ENCODE measurements at places on chromosomes 7 and 10.

- no peak for DNase-seq
Observed at GRCh38 chr7:137343281-137343841, at the start of gene PTN. Gene PTN (minus strand): TSS chr7:137343733. CDS start chr7:137254973, 88,760 bp downstream.

- no peak for DNase-seq
Observed at GRCh38 chr10:127303105-127303504, 106.7 kb upstream of the INSYN2A start.

GRCh38 chr7:34728156-34728555 lies 70.1 kb downstream of the NPSR1 start:
- no peak for DNase-seq

- no peak for DNase-seq
Observed at GRCh38 chr10:5945190-5945509, 32.2 kb downstream of the IL15RA start.

DNA sequence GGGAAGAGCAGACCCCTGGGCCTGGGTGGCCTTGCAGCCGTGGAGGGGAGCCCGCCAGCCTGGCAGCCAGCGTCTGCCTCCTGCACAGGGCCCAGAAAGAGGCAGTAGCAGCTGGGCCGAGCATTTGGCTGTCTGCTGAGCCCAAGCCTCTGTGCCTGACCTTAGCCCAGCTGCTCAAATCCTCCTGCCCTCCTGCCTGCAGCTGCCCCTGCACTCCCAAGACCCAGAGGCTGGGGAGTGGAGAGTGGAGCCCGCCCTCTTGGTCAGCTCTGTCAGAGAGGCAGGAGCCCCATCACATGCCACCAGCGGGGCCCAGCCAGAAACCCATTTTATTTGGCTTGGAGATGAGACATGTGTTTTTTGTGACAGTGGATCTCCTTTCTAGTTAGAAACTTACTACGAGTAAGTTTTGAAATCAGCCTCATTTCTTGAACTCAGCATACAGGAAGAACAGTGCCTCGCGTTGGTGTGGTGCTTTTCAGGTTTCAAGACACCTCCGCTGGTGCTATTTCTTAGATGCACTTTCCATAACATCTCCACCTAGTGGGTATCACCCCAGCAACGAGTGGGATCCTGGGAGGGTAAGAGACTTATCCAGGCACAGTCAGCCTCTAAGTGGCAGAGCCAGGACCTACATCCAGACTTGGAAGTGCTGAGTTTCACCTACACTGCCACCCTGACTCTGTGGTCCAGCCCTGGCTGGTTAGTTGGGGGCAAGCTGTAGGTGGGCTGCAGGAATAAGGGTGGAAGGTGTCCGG lies 477.1 kb downstream of the RPS24 start:
- no peak for DNase-seq

GRCh38 chr10:29322918-29323317 lies 34.0 kb downstream of the LYZL1 start:
- no peak for DNase-seq

DNA sequence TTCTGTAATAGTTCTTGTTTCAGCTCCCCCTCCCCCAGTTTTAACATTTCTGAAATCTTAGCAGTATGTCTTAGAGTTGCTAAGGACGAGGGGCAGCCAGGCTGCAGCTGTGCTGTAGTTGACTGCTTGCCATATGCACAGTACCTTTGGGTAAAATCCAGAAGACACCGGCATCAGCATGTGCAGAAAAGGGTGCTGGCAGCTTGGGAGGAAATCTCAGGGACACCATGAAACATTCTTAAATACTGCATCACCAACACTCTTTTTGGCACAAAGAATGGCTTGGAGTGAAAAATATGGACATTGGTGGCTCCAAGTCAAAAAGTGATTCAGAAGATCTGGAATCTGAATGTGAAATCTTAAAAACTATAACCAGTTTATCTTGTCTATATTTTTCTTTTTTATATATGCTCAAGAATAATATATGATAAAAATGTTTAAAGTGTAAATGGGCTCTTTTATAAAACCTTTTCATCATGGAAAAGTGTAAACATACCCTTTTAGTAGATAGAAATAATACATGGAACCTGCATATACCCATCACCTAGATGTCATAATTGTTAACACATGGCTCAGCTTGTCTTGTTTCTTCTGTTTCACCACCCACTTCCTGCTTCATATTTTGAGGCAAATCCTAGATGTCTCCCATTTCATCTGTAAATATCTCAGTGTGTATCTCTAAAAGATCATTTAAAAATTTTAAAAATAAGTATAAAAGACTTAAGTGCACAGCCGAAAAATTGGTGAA lies 34.4 kb upstream of the ARMS2 start:
- no peak for DNase-seq

- DNase-seq = no peak
Observed at GRCh38 chr10:71061472-71061871, 150.9 kb upstream of the UNC5B start.

DNA sequence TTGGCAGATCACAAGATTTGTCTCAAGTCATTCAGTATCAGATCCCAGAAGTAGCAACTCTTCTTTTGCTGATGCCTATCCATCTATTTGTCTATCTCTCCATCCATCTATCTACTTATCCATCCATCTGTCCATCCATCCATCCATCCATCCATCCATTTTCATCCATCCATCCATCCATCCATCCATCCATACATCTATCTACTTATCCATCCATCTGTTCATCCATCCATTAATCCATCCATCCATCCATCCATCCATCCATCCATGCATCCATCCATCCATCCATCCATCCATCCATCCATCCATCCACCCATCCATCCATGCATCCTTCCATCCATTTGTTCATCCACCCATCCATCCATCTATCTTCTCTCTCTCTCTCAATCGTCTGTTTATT lies 142.7 kb downstream of the PFKFB3 start:
- no peak for DNase-seq

DNA sequence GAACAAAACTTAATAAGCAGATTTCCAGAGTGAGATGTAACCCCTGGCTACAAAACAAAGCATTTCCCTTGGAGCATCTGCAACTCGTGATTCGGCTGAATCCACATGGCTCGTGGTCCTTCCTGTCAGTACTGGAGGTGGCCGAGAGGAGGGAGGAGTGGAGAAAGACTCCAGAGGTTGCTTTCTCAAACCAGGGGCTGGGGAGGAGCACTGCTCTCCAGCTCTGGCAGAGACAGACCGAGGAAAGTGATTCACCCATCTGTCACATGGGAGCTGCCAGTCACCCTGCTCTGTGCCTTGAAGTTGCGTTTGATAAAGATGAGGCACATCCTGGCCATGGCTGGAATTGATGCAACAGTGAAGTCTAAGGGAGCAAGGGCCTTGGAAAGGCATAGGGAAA lies 72.7 kb downstream of the COL13A1 start:
- no peak for DNase-seq

DNA sequence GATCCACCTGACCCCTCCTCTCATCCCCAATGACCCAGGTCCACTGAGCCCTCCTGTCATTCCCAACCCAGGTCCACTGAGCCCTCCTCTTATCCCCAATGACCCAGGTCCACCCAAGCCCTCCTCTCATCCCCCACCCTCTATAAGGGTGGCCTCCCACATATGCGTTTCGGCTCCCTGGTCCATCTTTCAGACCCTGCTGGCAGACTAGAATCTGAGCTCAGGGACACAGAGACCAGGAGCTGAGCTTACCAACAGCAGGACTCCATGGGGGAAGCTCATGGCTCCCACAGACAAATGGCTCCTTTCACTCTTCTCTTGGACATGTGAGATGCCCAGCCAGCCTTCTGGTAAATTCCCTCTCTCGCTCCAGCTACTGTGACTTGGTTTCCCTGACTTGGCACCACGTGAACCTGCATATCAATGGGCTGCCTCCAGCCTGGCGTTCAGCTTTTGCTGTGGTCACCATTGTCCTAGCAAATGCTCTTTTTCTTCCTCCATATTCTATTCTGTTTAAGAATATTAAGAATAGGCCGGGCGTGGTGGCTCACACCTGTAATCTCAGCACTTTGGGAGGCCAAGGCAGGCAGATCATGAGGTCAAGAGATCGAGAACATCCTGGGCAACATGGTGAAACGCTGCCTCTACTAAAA lies 24.8 kb upstream of the INPP5A start:
- no peak for DNase-seq

DNA sequence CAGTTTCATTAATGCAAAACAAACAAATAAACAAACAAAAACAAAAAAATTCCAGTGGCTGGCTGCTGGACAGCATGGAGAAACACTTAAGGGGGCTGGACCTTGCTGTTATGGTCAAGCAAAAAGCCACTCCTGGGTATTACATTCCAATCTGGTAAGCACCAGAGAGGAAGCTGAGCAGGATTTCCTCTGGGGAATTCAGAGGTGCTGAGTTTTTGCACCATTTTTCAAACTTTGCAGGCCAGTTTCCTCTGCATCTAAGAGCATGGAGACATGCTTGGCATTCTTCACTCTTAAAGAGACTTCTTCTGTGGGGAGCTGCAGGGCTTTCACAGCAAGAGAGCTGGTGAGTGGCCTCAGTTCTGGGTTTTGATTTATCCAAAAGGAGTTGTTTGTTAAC lies 84.5 kb downstream of the FZD1 start:
- DNase-seq = no peak

GRCh38 chr10:126599949-126600682 lies 70.4 kb downstream of the C10orf90 start:
- DNase-seq = no peak

- DNase-seq = no peak
Observed at GRCh38 chr10:25865267-25865666, 68.8 kb upstream of the MYO3A start.

DNA sequence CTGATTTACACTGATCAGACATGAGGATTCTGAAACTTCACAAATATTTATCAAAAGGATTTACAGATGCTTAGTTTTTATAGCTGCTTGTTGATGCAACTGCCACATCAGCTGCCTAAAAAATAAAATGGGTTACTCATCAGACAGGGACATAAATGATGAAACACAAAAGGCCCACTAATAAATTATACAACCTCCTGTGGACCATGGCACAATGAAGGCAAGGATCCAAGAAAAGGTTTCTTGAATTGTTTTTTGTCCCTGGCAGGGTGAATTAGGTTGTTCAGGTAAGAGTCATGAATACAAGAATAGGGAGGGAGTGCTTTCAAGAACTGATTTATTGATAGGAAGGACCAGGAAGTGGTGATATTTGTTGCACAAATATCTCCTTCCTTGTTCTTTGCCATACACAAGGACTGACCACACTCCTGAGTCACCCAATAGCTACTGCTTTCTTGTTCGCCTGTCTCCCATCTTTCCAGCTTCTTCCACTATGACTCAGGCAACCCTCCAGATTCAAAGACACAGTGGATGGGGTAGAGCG lies 234.5 kb downstream of the AHR start:
- no peak for DNase-seq

GRCh38 chr7:11605749-11606148 lies 226.2 kb downstream of the THSD7A start:
- DNase-seq = no peak

DNA sequence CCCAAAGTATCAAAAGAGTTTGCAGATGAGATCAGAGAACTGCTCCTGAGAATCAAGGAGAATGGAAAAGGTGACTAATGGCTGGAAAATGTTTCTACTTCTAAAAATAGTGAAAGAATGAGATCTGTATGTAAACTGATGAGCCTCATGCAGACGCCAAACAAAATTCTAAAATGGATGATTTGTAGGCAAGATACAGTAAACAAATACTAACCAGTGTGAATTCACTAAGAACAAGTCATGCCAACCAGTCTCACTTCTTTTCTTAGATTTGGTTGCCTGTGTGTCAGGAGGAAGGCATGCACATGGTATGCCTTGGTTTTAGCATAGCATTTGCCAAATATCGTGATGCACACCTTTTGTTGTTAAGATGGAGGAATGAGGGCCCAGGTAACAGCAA lies 94.9 kb upstream of the PIK3CG start:
- no peak for DNase-seq

GRCh38 chr7:99837649-99838361 lies 10.0 kb downstream of the CYP3A43 start:
- DNase-seq = no peak

DNA sequence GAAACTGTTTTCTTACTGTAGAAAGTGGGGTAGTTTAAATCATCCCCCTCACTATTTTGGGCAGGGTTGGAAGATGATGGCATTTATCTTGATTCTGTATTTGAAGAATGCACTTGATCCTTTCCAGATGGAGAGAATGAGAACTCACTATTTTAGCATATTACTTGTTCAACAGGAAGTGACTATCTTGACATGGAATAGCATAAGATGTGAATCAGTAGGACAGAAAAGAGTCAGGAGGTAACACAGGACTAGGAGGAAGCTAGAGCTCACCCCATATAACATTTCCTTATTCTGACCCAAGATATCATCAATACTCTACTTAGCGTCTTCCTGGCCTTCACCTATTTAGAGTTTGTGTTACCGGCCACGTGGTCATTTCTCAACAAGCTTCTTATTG lies 400.2 kb downstream of the PHTF2 start:
- DNase-seq = no peak

DNA sequence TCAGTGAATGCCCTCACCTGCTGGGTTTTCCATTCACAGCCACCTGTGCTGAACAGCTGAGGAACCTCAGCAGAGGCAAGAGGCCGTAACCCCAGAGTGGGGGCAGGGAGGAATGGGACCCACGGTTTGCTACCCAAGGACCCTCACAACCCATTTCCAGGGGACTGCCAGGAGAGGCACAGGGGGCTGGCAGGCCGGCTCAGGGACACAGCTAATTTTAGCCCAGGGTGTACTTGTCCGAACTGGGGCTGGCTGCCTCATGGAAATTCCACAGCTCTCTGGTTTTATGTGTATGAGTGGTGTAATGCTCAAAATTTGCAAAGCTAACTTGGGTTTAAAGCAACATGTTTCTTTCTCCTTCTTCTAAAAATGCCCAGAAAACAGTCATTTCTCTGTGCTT lies 42.2 kb downstream of the MINDY4 start:
- DNase-seq = no peak

- no peak for DNase-seq
Observed at GRCh38 chr10:129372172-129372571, 94.9 kb upstream of the MGMT start.

All from NK-92 treated with Interleukin-12 subunit alpha and Interleukin-12 subunit beta, amount 100 ng/mL, for 24 hours (cell line).